ENCODE measurements at places on chromosomes 2 and 18.

DNA sequence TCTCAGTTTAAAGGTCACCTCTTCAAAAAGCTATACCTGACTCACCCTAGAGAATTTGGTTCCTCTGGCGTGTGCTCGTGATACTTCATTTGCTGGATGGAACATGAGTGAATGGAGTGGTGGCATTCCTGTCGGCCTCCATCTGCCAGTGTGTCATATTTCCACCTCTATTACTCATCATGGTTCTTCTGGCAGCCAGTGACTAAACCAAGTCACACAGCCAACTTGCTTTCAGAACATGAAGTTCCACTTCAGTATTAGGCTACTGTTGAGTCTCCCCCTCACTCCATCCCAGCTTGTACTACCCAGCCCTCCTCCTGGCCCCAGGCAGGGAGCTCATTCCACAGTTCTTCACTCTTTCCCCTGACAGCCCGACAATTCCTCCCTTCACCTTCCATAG is 169.8 kb downstream of the MREG start:
- DNase-seq, result no peak

GRCh38 chr2:63073994-63074393 is 23.4 kb downstream of the OTX1 start:
- DNase-seq, result no peak

GRCh38 chr18:6751222-6751621 is 21.7 kb downstream of the ARHGAP28 start:
- DNase-seq, result no peak

DNA sequence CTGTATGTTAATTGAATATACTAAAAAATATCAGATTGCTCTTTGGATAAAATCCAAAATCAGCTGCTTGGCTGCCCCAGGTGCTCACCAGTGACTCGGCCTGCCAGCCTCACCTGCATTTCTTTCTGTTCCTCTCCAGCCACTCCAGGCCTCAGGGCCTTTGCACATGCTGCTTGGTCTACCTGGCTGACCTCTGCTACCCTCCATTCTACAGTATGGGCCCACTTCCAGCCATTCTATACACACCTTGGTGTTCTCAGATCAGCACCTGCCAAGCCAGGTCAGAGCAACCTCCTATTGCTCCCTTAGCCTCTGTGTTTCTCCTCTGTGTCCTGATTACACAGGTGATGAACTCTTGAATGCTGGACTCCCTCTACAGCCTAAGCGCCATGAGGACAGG is 106.6 kb upstream of the TWIST2 start:
- no peak for DNase-seq

GRCh38 chr2:20576598-20577115 is 74.2 kb downstream of the HS1BP3 start:
- DNase-seq, result no peak
